ENCODE measurements at places on chromosomes 1 and 21. TPM values are rescaled to one million over a fixed set of nuclear protein-coding genes. Genes with fewer than 3 reads are reported as not detected.

The AGL gene
- 22.9 TPM for total RNA-seq

The IQGAP3 gene
- total RNA-seq, result 25.7 TPM

The TMEM125 gene
- 39.3 TPM for total RNA-seq

The RASSF5 gene
- total RNA-seq, result 3.1 TPM

The B3GALT5 gene
- 31.7 TPM for total RNA-seq

The KCNK2 gene
- 0.07 TPM for total RNA-seq

The XCL2 gene
- total RNA-seq, result not detected

The C1orf21 gene
- total RNA-seq, result 34.2 TPM

The PDZK1IP1 gene
- total RNA-seq, result not detected

The SCYL3 gene
- total RNA-seq, result 6.1 TPM

The ELF3 gene
- 13.0 TPM for total RNA-seq

The PROK1 gene
- total RNA-seq, result not detected

The PGLYRP4 gene
- not detected for total RNA-seq

The PCAT6 gene
- total RNA-seq, result 7.2 TPM

The CD164L2 gene
- total RNA-seq, result 2.8 TPM

The KLF17 gene
- total RNA-seq, result not detected

The TMEM50B gene
- total RNA-seq, result 19.1 TPM

The TNN gene
- total RNA-seq, result 0.31 TPM

The LCE2C gene
- total RNA-seq, result not detected

The FMN2 gene
- total RNA-seq, result 2.5 TPM

The CYYR1 gene
- 25.6 TPM for total RNA-seq

The C1orf116 gene
- 5.3 TPM for total RNA-seq

The AK5 gene
- 8.8 TPM for total RNA-seq

- DNase-seq, result no peak
Measured at GRCh38 chr1:47257224-47257623, 25.2 kb upstream of the TAL1 start.

GRCh38 chr1:13828454-13829151, 128.6 kb downstream of the PRDM2 start:
- peak; percentile 87 for DNase-seq

GRCh38 chr1:160076295-160076694, 5.0 kb upstream of the KCNJ9 start:
- no peak for DNase-seq

- no peak for DNase-seq
Measured at GRCh38 chr1:44625348-44625747, 48.9 kb downstream of the TMEM53 start.

- DNase-seq, result no peak
Measured at GRCh38 chr1:235657269-235657668, 7.7 kb upstream of the GNG4 start.

DNA sequence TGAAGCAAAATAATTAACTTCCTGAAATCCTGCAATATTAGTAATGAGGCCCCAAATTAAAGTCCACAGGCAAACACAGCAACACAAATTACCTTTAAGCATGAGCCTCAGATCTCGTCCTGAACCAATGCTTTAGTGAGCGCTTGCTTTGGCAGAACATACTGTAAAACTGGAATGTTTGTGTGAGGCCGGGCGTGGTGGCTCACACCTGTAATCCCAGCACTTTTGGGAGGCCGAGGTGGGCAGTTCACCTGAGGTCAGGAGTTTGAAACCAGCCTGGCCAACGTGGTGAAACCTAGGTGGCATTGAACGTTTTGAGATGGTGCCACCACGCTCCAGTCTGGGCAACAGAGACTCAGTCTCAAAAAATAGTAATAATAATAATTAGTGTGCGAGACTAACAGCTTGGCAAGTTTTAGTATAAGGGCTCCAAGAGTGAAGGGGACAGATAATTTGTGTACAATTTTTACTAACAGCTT, 17.8 kb downstream of the SFPQ start:
- DNase-seq, result no peak

DNA sequence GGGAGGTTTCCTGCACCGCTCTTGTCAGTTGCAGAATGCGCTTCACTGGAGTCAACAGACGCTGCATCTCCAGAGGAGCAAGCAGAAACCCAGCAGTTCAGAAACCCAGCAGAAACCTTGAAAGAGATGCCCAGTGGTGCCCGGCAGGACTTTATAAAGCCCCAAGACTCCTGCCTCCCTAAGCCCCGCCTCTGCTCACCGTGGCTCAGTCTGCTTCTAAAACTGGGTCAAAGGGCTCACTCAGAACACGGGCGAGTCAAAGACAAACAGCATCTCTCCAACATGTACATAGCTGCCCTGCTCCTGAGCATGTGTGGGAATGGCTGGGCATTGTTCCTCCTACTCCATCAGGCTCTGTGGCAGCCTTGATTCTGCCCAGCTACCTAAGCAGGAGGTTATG, at the start of gene HMGCS2:
Gene HMGCS2 (minus strand): TSS at position 128 of the 400 bp plus-strand sequence. CDS start 61 bp downstream, at position 67.
- no peak for DNase-seq

GRCh38 chr1:216193839-216194443, 229.3 kb downstream of the USH2A start:
- DNase-seq, result peak; percentile 46

DNA sequence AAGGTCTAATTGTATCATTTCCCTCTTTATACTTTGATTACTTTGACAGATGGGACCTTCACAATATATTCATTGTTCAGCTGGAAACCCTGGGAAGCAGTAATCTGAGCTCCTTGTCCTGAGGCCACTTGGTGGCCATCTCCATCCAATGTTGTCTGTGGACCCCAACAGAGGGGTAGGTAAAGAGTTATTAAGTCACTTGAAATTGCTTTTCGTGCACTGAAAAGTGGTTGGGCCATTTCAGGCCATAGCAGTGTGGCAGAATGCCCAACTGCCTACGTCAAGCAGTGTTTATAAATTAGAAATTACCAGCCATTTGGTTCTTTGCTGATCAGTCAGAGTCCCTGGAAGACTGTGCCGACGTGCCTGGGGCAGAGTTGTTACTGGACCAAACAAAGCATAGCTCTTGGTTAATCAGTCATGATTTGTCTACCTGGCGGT, 308.3 kb upstream of the USP25 start:
- DNase-seq, result no peak

DNA sequence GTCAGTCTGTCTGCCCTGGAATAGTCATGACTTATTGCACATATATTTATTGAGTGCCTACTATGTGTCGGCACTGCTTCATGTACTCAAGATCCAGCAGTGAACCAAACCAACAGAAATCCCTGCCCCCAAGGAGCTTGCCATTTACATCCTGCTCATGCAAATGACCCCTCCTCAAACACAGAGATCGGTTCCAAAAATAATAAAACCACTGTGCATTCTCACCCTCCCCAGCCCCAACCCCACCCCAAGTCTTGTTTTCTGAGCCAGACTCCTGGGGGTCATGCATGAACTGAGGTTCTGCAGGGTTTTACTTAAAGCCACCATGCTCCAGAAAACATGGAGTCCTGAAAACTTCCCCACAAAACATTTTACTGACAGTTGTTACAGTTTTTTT, 61.9 kb downstream of the KIAA0040 start:
- no peak for DNase-seq

- peak; percentile 56 for DNase-seq
Measured at GRCh38 chr1:62040450-62040849, 154.2 kb upstream of the L1TD1 start.

GRCh38 chr1:205067031-205067430, 17.2 kb downstream of the TMEM81 start:
- DNase-seq, result no peak

- no peak for DNase-seq
Measured at GRCh38 chr1:223738465-223739365, 26.4 kb downstream of the CAPN2 start.

- DNase-seq, result no peak
Measured at GRCh38 chr21:27035791-27036190, 68.9 kb upstream of the ADAMTS5 start.

DNA sequence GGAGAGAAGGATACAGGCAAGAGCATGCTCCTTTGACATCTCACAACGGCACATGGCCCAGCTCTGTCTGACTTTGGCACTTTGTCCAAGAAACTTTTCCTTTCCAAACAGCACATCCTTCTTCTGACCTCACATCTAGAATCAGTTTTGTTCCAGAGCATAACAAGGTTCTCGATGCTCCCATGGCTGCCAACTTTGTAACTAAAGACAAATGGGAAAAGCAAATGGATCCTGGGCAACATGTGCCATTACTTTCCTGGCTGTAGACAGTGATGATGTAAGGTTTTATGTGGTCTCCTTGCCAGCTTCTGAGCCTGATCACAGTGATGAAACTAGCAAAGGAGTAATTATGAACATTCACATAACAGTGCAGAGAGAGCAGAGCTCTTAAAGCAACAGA, 171.8 kb upstream of the C1orf87 start:
- DNase-seq, result no peak

DNA sequence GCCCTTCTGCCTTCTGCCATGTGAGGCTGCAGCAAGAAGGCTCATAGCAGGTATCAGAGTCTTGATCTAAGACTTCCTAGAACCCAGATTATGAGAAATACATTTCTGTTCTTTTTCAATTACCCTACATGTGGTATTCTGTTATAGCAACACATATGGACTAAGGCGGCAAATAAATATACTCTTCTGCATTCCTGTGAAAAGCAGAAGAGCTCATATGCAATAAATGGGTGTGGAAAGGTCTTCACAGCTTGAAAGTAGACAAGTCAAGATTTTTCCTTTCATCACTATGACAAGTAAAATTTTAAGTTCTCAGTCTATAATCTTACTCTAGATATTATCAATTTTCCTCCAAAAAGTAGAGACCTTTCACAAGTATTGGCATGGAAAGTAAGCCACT, 36.6 kb downstream of the TNFSF18 start:
- no peak for DNase-seq

- no peak for DNase-seq
Measured at GRCh38 chr1:3983181-3983580, 83.1 kb upstream of the C1orf174 start.

DNA sequence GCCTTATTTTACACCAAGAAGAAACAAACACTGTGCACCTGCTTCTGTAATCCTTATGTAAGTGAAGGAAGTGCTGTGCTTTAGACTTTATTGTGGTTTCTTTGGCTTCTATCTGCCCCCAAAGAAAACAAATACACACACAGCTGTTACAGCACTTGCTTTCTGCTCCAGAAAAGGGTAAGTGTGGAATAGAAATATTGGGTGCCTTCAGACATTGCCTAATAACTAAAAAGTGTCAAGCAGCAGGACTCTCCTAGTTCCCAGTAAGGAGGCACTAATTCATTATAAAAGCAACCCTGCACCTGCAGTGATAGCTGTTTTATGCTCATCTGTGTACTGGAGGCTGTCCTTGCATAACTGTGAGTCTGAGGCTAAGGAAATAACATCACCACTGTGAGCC, 23.4 kb upstream of the PRRX1 start:
- DNase-seq, result no peak

GRCh38 chr1:198462365-198463019, 78.0 kb downstream of the ATP6V1G3 start:
- no peak for DNase-seq

- peak; percentile 72 for DNase-seq
Measured at GRCh38 chr1:110070671-110071242, at the start of gene ALX3. TSS of gene ALX3 (minus strand) at chr1:110070672. CDS start at chr1:110070612, 60 bp downstream.

GRCh38 chr21:39029086-39029755, 154.0 kb downstream of the PSMG1 start:
- no peak for DNase-seq

DNA sequence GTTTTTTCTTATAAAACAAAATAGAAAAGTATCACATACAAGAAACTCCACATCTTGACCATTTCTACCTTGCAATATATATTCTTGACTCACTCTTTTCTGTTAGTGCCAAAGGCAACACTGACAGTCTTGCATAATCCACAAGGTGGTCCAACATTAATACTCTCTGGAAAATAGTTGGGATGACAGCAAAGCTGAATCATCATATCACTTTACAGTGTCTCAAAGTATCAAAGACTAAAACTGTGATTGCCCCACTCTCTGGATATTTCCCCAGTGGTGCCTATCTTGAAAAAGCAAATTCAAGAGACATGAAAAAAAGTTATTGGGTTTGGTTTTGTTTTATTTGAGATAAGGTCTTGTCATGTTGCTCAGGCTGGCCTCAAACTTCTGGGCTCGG, 14.6 kb upstream of the TGFBR3 start:
- DNase-seq, result no peak

GRCh38 chr1:36081926-36082485, 1.9 kb upstream of the TEKT2 start:
- DNase-seq, result no peak

DNA sequence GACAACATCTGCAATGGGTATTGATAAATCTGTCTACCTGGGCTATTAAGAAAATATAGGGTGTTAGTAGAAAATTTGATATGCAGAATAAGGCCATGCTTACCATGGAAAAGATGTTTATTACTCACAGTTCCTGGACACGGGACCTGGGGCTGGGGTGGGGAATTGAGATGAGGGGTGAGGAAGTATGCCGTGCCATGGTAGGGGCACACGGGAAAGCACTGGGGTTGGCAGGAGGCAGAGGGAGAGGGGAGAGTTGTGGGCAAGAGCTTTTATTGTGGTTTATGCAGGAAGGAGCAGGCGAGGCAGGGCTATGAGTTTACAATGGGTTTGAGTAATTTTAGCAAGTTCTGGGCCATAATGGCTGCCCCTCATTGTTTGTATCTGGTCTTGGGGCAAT, 493.8 kb downstream of the SIPA1L2 start:
- DNase-seq, result no peak

GRCh38 chr1:169005776-169006175, 100.7 kb upstream of the ATP1B1 start:
- no peak for DNase-seq

GRCh38 chr21:43867948-43868347, 2.9 kb downstream of the AGPAT3 start:
- DNase-seq, result no peak

DNA sequence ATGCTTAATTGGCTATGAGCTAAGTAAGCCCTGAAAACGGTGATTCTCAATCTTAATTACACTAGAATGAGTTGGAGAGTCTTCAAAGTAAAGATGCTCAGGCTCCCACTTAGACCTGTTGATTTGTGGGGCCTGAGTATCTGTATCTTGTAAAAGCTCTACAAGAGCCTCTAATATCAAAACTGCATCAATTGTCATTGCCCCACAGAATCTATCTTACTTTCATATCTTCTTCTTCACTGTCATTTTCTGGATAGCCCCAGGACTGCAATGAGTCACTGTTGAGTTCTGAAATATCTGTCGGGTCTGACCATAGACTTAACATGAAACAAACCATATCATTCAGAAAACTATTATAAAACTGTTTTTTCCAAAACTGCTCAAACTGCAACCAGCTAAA, 102.8 kb upstream of the SERTAD4 start:
- no peak for DNase-seq
